Stimulated activated CD8-positive, alpha-beta memory T cell treated with anti-CD3 and anti-CD28 coated beads, Interleukin-15, amount 100 ng/mL, for 24 hours (primary cell): ENCODE measurements at places on chromosomes 5 and 9.

DNA sequence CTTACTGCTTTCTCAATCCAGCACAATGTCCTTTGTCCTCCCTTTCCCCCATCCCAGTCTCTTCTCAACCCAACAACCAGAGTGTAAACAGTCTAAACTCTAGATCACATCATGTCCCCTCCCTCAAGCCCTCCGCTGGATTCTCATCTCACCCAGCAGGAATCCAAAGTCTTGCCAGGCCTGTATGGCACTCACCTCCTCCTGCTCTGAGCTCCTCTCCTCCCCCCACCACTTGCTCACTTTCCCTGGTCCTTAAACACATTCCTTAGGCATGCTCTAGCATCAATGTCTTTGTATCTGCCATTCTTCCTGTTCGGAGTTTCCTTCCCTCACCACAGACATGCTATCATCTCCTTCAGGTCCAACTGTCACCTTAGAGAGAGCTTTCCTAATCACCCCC is 78.8 kb downstream of the NIPSNAP3B start:
- DNase-seq: no peak

- no peak for DNase-seq
Measured at GRCh38 chr5:160274483-160274931, 37.9 kb downstream of the CCNJL start.

DNA sequence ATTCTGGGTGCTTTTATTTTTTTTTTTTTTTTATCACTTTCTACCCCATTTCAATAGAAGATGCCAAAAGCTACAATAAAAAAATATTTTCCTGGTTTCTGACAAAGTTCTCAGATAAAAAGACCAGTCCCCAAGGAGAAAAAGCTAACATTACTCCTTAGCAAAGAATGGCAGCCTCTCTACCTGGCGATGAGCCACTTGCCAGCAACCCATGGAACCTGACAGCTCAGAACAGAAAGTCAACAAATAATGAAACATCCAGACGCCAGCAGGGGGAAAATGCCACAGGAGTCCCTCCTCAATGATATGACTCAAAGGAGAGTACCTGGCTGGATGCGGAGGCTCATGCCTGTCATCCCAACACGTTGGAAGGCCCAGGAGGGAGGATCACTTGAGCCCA is 123.2 kb downstream of the MYO10 start:
- no peak for DNase-seq

- DNase-seq: no peak
Measured at GRCh38 chr9:88741335-88741734, 206.4 kb downstream of the NXNL2 start.

DNA sequence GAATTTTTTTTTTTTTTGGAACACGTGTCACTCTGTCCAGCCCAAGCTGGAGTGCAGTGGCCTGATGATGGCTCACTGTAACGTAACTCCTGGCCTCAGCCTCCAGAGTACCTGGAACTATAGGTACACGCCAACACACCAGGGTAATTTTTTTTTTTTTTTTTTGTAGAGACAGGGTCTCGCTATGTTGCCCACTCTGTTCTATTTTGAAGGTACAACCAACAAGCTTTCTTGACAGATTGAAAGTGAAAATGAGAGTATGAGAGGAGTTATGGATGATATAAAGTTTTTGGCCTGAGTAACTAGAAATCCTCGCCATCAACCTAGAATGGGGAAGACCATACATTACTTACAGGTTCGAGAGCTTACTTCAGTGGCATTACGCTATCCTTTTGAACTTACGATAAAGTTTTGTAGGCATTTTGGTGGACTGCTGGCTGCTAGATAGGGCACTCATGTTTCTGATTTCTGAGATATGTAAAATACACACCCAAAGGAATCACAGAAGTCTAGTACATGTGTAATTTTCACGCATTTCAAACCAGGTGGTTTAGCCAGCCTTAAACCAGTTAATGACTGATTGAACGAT is 806 bp upstream of the CDC42SE2 start:
- DNase-seq: no peak

- DNase-seq: no peak
Measured at GRCh38 chr9:126439883-126440653, 113.4 kb downstream of the MVB12B start.

GRCh38 chr9:1457460-1457859 is 407.3 kb downstream of the DMRT2 start:
- DNase-seq: no peak

GRCh38 chr5:11792621-11793020 is 111.6 kb downstream of the CTNND2 start:
- DNase-seq: no peak

GRCh38 chr5:4099386-4099785 is 503.8 kb downstream of the IRX1 start:
- DNase-seq: no peak

- no peak for DNase-seq
Measured at GRCh38 chr9:123851851-123852250, 78.1 kb downstream of the DENND1A start.

- DNase-seq: no peak
Measured at GRCh38 chr5:24397601-24398000, 247.2 kb downstream of the CDH10 start.

- DNase-seq: no peak
Measured at GRCh38 chr5:38263983-38264382, 5.6 kb downstream of the EGFLAM start.

DNA sequence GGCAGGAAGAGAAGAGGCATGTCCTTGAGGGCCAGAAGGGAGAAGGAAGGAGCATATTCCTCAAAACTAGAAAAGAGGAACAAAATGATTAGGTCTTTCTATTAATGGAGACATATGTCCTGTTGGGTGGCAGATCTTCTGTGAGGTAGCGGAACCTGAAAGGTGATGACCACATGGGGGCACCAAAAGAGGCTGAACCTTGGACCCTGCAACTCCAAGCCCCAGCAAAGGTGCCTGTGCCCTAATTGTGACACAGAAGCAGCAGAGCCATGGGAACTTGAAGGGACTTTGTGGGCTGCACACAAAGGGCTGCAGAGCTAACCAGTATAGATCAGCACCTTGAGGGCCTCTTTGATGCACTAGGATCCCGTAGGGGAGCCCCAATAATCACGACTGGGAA is 158.0 kb downstream of the BAAT start:
- DNase-seq: no peak

DNA sequence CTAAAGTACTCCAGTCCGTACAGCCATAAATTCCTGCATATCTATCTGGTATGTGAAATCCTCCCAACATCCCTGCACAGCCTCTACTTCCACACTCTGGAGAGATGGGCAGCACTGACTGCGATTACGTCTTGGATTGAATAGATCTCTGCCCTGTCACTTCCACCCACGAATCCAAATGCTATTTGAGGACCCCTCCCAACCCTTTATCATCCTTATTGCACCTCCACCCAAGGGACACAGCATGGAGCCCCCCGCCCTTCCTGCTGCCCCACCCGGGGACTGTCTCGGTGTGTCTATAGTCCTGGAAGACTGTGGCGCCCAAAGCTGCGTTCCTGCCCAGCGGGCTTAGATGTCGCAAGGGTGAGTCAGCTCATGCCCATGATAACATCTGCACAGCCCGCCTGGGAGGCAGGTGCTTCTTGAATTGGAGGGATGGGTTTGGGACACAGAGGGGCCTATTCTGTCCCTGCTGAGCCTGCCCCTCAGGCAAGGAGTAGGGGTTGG is 105.7 kb upstream of the HAND1 start:
- DNase-seq: no peak

DNA sequence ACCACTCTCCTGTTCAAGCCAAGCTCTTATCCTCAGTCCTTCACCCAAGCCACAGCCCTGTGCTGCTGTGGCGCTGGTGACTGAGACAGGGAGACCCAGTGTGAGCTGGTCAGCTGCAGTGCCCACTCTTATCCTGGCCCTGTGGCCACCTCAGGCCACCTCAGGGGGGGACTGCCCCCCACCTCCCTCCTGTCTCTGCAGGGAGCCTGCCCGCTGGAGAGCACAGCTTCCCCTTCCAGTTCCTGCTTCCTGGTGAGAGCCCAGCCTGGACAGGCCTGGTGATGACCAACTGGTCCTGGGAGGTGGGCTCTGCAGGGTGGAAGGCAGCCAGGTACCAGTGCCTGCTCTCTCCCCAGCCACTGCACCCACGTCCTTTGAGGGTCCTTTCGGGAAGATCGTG is 5.5 kb upstream of the EHMT1 start:
- no peak for DNase-seq

GRCh38 chr9:95132366-95133324 is 184.9 kb downstream of the FANCC start:
- no peak for DNase-seq

- DNase-seq: no peak
Measured at GRCh38 chr5:143214890-143215289, 188.6 kb downstream of the NR3C1 start.

GRCh38 chr9:27151693-27152404 is 42.8 kb downstream of the TEK start:
- no peak for DNase-seq

DNA sequence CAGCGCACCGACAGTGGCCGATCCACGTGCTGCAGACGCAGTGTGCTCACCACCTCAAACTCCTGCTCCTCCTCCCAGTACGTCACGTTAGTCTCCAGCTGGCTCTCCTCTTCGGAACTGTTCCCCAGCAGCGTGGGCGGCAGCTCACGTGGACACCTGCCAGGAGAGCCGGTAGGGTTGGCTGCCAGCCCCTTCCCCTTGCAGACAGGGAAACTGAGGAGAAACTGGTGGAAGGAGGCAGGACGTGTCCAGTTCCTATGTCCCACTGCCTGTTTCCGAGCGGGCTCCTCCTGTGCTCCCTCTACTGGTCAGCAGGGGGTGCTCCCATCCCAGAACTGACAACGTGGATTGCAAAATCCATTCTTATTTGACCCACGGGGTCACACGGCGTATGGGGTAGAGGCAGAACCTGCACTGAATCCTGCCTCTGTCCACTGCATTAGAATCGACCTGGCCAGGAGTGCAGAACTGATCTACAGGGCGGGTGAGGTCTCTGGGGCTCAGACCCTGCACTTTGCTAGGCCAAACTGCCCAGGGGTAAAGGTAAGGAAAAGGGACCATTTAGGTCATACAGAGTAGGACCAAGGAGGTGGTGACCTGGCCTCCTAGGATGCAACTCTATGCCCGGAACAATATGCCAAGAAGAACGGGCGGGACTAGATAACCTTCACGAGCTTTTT is 25.7 kb downstream of the PDGFRB start:
- peak; percentile 2 for DNase-seq

DNA sequence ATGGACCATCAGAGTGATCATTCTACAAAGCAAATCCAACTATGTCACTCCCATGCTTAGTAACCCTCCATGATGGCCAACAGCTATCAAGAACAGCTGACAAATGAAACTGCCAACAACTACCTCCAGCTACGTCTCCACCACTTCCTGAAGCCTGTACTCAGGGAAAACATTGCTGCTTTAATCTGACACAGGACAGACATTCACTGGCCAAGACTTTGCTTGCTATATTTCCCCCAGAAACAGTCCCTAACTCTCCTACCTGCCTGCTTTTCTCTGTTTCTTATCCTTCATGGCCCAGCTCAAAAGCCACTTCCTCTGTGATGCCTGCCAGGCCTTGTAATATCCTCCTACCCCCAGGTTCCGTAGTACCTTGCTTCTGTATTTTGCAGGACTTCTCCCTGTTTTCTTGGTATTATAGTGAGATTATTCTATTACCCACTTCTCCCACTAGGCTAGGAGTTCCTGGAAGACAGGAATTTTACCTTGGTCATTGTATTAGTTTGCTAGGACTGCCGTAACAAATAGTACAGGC is 14.7 kb upstream of the RAB14 start:
- DNase-seq: no peak

DNA sequence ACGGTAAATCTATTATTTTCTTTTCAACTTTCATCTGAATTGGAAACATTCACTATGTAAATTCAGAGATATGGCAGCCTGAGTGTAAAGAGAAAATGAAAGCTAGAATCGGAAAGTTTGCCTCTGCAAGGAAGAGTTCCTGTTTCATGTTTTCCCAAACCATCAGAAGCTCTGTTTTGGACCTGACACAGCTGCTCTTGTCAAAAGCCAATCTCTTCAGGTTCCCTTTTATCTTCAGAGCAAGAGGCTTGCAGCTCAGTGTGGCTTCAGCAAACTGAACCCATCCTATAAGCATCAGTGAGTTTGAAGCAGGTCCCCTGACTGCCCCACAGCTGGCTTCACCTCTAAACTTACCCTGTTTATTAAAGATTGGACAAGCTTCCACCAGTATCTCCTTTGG is 1099.7 kb downstream of the DTWD2 start:
- DNase-seq: no peak

- DNase-seq: no peak
Measured at GRCh38 chr5:83145241-83145640, 67.9 kb downstream of the XRCC4 start.

- no peak for DNase-seq
Measured at GRCh38 chr5:62886603-62887315, 308.1 kb downstream of the LRRC70 start.

DNA sequence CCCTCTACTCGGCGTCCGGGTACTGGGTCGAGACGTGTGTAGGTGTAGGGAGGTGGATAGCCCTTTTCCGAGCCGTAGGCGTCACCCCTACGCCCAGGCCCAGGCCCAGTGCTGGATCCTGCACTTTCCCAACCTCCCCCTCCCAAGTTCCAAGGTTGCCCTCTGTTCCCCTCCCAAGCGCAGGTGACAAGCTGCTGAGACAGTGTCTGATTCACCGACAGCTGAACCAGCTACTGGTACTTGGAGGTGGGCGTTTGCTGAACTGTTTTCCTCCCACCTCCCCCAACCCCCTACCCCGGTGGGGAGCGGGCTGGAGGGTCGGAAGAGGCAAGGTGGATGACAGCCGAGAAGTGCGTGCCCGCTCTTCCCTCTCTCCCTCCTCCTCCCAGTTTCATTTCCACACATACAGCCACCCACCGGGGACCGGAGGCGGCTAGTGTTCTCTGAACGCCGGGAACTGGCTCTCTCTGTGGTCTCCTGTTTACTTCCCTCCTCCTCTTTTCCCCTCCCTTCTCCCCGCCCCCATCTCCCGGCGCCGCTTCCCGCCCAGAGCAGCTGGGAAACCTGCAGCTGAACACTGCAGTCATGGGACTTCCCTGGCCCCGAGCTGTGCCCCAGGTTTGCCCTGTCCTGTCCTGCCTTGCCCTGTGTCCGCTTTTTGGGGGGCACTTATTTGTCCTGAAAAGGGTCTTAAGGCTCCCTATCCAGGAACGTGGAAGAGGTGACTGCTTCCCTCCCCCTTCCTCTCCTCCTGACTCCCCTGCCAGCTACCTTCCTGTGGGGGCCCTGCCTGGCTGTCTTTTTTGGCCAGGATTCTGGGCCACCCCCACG is 6.2 kb upstream of the KLF9 start:
- DNase-seq: peak; percentile 15

GRCh38 chr5:72006361-72006760 is 100.9 kb upstream of the MAP1B start:
- DNase-seq: no peak

DNA sequence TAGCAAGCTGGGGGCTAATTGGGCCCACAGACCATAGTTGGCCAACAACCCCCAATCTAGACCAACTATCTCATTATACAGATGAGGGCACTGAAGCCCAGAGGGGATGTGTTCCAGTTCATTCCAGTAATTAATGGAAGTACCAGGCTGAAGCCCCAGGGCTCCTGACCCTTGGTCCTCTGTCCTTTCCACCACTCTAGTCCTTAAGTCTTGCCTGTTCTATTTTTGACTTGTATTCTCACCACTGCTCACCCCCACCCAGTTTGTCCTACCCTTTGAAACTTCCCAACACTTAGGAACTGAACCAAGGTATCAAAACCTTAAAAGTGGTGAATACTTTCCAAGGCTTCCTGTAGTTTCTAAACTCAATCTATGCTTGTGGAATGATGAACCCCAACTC is 407.4 kb downstream of the ENC1 start:
- no peak for DNase-seq
